Activated T-cell treated with anti-CD3 and anti-CD28 coated beads, Interleukin-2, amount 50 U/mL, for 1 hour (primary cell): ENCODE measurements at places on chromosomes 5 and 9.

DNA sequence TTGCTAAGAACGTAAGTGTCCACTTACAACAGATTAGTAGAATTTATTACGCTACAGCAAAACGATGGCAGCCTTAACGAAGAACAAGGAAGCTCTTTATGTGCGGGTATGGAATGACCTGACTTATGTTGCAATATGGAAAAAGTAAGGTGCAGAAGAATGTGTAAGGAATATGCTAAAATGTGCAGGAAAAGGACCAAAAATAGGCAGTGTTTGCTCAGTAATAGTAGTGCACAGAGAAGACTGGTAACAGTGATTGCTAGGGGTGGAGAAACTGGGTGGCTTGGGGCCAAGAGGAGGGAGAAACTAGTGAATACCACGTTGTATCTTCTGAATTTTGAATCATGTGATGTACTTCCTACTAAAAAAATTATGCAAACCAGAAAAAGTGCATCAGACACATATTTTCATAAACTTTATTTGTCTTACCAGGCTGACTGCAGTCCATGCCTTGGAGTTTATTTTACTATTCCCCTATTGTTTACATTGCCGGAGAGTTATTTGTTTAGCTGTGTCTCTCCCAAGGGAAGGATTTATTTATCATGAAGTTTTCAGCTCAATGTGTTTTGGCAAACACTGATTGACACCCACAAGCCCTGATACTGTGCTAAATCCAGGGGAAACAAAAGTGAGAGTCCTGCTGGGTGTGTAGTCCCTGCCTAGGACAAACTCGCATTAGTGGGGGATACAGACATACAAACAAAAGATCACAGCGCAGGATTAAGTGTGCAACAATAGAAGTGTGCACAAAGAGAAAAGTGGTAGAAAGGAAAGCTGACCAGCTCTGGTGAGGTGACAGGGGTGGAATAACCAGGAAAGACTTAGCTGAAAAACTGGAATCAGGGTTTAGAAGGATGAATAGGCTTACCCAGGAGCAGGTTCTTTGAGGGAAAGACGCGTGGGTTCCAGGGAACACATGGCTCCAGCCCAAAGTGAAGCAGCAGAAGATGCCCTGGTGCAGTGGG is 34.0 kb upstream of the ZNF484 start:
- no peak for DNase-seq

GRCh38 chr5:132435447-132435846 is 55.1 kb downstream of the IRF1 start:
- no peak for DNase-seq

GRCh38 chr5:178323541-178323865 is 90.9 kb upstream of the PHYKPL start:
- DNase-seq, result no peak

DNA sequence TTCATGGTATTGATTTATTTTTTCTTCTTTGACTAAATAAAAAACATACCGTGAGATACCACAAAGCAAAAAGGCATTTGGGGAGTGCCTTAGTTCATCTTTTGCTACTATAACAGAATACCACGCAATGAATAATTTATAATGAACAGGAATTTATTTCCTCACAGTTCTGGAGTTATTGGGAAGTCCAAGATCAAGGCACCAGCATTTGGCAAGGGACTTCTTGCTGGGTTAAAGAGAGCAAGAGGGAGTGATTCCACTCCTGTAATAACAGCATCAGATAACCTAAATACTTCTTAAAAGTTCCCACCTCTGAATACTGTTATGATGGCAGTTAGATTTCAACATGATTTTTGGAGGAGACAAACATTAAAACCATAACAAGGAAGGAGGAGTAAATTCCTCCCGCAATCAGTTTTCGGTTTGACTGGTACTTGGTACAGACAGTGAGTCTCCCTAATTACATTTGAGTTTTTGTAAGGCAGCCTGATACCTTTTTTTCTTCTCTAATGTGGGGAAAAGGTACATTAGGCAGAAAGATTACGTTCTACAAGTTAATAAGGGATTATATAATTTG is 8.8 kb upstream of the OMD start:
- DNase-seq, result no peak

DNA sequence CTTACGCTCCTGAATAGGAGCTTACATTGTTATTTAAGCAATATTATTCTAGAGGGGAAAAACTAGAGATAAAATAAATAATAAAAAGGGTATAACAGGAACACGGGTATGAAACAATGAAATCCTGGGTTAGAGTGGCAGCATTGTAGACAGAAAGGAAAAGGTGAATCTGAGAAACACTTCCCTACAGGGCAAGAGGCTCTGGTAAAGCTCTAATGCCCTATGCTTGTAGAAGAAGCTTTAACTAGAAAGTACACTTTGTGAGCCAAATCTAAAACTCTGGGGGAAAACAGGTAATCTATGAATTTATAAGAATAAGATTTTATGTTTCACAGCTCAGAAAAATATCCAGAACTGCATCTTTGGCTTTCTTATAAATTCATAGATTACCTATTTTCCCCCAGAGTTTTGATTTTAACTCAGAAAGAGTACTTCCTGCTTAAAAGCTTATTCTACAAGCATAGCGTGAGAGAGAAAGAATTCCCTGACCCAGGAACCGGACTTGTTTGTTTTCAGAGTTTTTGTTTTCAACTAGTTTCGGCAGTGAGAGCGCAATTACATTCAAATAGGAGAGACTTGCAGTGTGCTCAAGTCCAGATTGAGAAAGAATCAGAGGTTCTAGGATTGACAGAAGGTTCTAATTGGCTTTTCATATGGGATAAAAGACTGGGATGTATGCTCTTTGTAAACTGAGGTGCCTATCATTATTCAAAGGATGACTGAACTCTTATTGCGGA is 651.0 kb upstream of the RORB start:
- DNase-seq, result no peak

- DNase-seq, result no peak
These were observed 998.5 kb upstream of the CDH6 start for GRCh38 chr5:30195036-30195435.

- DNase-seq, result no peak
These were observed 194.5 kb downstream of the ARL15 start for GRCh38 chr5:54115735-54116403.

DNA sequence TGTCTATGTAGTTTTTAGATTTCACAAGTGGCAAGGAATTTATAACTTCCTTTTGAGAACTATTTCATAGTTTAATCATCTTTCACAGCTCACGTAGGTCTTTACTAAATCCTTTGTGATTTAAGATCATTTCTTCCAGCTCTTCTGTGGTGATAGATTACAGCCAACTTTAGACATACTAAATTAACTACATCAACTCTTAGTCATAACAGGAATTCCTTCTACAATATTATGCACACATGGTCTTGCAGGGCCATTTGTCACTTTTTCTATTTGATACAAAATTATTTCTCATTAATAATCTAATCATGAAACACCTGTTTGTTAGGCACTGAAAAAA is 208.4 kb downstream of the PDE4D start:
- DNase-seq, result no peak

- DNase-seq, result no peak
These were observed 55.3 kb upstream of the CLINT1 start for GRCh38 chr5:157914151-157914788.

- peak; percentile 60 for DNase-seq
These were observed 709 bp downstream of the WHRN start for GRCh38 chr9:114504341-114505186.

- no peak for DNase-seq
These were observed 5.5 kb downstream of the FANCC start for GRCh38 chr9:95311961-95312360.

DNA sequence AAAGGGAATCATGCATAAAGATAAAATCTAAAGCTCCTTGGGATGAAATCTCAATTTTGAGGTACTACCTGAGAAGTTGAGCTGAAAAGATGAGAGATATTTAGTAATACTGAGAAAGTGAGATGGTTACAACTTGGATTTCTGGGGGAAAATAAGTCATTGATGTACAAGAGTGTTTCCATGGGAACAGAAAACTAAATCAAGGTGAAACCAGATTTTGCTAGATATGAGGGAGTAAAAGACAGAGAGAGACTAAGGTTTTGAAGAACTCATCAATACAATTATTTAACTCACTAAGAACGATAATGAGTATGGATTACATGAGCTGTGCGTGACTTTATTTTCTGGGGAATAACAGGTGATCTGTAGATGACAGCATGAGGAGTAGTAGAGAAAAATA is 10.2 kb upstream of the ST8SIA4 start:
- DNase-seq, result no peak

- DNase-seq, result no peak
These were observed 10.3 kb downstream of the HK3 start for GRCh38 chr5:176888865-176889165.

- DNase-seq, result peak; percentile 24
These were observed 681 bp downstream of the F2R start for GRCh38 chr5:76716456-76717157.

DNA sequence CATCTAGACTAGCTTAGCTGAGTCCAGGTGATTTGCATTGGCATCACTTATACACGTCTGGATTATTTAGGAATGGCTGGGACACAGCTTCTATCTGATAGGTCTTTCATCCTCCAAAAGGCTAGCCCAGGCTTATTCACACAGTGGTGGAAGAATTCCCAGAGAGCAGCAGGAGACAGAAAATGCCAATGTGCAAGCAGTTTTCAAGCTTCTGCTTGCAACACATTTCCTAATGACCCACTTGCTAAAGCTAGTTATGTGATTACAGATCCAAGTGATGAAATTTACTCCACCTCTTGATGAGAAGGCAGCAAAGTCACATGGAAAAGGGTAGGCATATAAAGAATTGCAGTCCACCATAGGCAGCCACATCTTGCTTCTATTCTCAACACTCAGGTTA is 44.2 kb upstream of the MAST4 start:
- DNase-seq, result no peak

DNA sequence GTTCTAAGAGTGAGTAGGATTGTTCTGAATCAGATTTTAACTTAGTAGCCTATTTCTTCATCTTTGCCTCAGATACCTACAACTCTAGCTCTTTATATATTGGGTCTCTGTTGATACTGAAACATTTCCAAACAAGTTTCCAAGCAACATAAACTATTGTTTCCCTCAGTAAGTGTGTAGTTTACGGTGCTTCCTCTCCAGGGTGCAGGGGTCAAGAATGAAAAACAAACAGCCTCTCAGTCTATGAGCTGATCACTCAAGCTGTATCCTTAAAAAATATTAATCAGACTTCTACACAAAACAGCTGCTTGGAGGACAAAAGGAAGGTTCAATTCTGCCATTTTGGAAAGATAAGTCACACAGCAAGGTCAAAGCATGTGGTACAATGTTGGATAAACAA is 75.0 kb downstream of the ADAMTS12 start:
- no peak for DNase-seq

DNA sequence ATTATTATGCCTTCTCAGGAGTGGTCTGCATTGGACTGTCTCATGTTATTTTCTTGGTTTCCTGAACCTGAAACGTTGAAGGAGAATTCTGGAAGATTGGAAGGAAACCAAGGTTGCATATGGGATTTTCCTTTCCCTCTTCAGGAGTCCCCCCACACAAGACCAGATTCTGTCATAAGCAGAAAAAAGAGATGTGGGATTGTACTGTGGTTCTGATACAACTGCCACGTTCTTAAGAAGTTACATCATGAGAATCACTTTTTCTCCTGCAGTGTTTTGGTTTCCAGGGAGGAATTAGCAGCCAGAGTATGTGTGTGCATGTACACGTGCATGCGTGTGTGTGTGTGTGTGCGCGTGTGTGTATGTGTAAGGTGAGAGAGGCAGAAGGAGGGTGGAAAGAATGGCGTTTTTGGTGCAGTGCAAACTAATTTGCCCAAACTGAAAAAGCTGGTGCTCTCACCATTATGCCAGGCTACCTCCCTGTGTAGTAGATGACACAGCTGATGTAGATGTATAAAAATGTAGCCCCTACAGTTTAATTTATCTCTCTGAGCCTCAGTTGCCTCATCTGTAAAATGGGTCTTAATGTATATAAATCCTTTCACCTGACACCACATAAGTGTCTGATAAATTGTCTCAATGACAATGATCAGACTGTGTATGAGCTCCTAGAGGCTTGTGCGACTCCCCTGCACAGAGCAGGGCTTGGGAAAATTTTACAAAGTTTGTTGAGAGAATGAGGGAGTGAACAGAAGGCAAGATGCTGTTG is 38.6 kb downstream of the RALGPS1 start:
- DNase-seq, result no peak

- no peak for DNase-seq
These were observed 38.5 kb downstream of the TTC1 start for GRCh38 chr5:160047423-160047822.

DNA sequence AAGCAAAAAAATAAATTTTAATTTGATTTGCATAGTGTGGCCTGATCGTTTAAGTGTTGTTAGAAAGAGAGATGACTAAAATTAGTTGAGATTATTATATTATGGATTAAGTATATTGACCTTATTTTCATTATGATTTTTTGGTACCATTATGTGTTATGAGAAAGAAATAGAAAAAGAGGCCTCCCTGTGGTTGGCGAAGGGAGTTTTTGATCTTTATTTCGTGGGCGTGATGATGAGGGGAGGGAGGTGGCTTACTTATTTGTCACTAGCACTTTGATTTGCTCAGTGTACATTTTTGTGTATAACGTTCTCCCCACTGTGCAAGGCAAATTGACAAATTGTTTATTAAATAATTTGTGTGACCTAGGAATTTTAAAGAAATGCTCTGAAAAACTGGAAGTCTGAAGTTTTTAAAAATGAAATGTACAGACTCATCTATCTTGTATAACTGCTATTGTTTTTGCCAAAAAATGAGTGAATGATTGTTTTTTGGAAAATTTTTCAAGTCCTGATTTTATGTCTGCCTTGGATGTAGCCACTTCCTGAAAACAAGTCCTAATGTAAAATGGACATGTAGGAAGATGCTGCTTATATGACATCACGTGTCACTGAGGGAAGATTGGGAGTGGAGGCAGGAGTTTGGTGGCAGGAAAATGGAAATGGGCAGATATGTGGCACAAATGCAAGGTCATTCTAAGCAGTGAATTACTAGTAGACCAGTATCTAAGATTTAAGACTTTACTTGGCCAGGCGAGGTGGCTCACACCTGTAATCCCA is 3.0 kb downstream of the DAPK1 start:
- DNase-seq, result no peak

DNA sequence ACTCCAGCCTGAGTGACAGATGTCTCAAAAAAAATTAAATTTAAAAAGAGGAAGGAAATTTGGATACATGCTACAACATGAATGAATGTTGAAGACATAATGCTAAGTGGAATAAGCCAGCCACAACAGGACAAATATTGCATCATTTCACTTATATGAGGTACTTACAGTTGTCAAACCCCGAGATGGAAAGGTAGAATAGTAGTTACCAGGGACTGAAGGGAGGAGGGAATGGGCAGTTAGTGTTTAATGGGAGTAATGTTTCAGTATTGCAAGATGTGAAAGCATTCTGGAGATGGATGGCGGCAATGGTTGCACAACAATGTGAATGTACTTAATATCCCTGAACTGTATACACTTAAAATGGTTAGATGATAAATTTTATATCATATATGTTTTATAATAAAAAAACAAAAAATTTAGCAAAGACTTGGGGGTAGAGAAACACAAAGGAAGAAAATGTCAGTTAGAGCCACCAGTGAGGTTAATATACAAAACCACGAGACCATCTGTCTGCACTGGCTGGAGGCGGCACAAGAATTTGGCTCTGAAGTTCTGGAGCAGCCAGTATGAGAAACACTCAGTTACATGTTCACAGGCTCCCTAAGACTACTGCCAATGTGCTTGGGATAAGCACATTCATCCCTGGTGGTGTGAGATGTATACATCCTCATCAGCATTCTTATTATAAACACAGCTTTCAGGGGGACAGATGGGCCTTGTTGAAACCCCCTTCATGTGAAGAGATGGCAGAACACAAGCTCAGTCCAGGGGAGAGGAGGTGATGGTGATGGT is 37.0 kb upstream of the RPS23 start:
- DNase-seq, result no peak
